ENCODE measurements at places on chromosomes 12 and 14.

DNA sequence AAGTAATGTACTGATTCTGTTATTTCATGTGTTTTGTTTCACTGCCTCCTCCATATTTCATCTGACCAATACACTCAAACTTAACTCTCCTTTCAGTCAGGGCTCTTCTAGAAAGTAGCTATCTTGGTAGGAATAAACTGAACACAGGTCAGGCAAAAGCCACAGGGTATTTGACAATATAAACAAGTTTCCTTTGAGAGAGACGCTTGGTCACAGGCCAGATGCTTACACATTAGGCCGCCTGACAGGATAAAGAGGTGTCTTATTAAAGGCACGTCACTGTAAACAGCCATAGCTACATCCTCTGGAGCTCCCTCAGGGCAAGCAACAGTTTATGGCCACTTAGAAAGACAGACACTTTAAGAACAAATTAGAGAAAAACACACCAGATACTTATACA lies 607.5 kb downstream of the SLC6A15 start:
- no peak for DNase-seq

- peak; percentile 44 for DNase-seq
Measured at GRCh38 chr12:93502802-93503623, 35.7 kb downstream of the MRPL42 start.

DNA sequence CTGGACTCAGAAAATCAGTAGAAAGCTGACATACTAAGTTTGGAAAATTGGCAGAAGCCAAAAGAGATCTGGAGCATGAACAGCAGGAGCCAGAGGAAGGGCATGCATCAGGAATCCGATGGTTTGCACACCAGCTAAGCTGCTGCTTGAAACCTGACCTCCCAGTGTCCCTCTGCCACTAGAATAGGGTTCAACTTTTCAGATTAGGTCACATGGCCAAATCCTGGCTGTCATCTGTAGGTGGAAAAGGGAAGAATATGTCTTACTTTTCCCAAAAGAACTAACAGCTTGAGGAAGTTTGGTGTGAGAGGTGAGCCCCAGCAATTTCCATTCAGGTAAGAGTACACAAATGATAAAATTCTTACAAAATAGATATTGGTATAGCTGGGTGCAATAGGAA lies 732.6 kb downstream of the RERGL start:
- DNase-seq: no peak

DNA sequence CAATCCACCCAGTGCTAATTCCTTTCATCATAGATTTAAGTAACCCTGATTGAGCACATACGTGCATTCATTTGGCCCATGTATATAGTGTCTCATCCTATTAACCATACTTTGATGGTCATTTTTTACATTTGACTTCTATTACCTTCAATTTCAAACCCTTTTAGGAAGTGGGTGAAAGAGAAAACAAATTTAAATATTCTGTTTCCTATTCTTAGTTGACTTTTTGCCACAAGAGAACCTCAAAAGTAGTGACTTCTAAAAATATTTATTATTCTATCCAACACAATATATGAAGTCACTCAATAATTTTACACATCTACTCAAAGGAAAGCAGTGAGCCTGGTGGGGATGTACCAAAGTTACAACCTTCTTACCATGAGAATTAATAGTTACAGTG lies 164.9 kb downstream of the CEP128 start:
- no peak for DNase-seq

- no peak for DNase-seq
Measured at GRCh38 chr12:82652071-82652470, 34.6 kb upstream of the TMTC2 start.

- DNase-seq: no peak
Measured at GRCh38 chr14:64095620-64096019, 198.6 kb downstream of the ESR2 start.

- no peak for DNase-seq
Measured at GRCh38 chr14:68222154-68222553, 402.6 kb downstream of the RAD51B start.

GRCh38 chr14:20328705-20329104 lies 4.4 kb downstream of the CCNB1IP1 start:
- DNase-seq: no peak

GRCh38 chr12:2415568-2415944 lies 362.8 kb downstream of the CACNA1C start:
- no peak for DNase-seq

- DNase-seq: peak; percentile 65
Measured at GRCh38 chr14:20857630-20858261, 33.4 kb upstream of the RNASE3 start.

DNA sequence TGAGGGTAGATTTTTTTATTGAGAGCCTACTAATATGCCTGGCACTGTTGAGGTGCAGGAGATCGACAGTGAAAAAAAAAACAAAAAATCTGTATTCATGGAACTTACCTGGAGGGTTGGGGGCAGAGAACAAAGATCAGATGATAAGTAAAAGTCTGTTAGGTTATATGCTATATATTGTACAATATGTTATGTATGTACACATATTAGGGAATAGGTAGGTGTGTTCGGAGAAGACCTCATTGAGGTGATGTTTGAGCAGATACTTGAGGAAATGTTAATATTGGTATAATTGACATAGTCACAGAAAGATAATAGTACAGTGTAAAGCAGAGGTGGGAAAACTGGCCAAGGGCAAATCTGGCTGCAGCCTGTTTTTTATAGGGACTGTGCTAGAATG lies 5.6 kb downstream of the ARF6 start:
- DNase-seq: no peak

DNA sequence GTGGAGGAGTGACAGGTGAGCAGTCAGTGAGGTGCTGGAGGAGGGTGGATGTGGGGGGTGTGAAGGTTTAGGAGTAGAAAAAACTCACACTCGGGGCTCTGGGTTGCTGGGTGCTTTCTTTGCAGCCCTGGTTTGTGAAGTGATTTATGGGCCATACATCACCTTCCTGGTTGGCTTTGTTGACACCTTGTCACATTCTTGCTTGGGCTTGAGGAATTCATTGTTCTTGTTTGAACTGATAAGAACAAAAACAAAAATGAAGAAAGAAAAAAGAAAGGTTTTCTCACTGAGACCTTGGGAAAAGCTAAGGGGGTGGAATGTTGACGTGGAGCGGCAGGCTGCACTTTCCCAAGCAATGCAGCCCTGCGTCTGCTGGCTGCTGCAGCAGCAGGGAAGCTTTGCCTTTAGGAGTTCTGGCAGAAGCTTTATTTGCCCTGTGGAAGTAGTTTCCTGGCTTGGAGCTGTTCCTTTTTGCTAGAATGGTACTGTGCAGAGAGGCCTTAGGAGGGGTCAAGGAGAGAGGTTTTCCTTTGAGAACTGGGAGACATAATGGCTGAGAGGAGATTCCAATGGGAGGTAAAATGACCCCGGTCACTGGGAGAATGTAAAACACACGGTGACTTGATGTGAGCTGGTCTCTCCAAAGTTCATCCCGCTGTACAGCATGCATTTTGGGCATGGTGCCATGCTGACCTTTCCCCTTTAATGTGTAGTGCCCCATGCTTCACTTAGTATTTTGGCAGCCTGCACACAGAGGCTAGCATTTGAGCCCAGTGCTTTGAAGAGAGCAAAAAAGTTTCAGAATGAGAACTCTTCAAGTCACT lies 52.8 kb downstream of the HMGA2 start:
- DNase-seq: no peak

- no peak for DNase-seq
Measured at GRCh38 chr12:58819345-58819744, 101.0 kb downstream of the LRIG3 start.

GRCh38 chr14:52878469-52878868 lies 72.4 kb downstream of the FERMT2 start:
- DNase-seq: no peak

- no peak for DNase-seq
Measured at GRCh38 chr14:52563120-52563519, 10.5 kb downstream of the GPR137C start.

GRCh38 chr14:40218282-40218941 lies 786.2 kb upstream of the FBXO33 start:
- DNase-seq: no peak

DNA sequence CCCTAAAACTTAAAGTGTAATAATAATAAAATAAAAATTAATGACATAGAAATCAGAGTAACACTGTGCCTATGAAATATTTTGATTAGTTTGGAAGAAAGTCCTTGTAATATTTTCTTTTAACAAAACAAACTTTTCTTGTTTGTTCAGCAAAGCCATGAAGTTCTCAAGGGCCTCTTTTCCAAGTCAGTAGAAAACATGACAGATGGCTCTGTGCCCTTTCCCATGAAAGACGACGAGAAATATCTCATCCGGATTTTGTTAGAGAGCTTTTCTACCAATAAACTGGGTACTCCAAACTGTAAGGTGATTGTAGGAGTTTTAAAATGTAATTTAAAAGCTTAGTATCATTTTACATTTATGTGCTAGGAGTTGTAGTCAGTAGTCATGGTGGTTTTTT lies 54.5 kb upstream of the ASPG start:
- DNase-seq: no peak

- DNase-seq: no peak
Measured at GRCh38 chr12:53427905-53428594, 4.4 kb downstream of the AMHR2 start.

DNA sequence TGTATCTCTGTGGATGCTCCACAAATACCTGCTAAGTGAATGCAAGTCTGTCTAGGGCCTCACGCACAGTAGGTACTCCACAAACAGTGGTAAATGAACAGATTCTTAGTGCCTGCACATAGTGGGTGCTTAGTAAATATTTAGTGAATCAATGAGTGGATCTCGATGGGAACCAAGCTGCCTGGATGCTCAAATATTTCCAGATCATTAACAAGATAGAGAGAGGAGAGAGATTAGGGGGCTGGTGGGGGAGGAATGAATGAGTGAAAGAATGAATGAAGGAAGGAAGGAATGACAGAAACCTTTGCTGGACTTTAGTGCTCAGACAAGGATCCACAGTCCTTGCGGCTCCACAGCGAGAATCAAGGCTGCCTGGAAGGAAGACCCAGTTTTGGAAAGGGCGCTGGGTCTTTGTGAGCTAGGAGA lies 118.2 kb downstream of the SCARB1 start:
- no peak for DNase-seq

- DNase-seq: no peak
Measured at GRCh38 chr14:104171895-104172294, 33.5 kb downstream of the KIF26A start.

- DNase-seq: no peak
Measured at GRCh38 chr12:98260276-98260675, 255.1 kb upstream of the TMPO start.

- DNase-seq: no peak
Measured at GRCh38 chr12:105805730-105806399, 332.9 kb downstream of the NUAK1 start.

DNA sequence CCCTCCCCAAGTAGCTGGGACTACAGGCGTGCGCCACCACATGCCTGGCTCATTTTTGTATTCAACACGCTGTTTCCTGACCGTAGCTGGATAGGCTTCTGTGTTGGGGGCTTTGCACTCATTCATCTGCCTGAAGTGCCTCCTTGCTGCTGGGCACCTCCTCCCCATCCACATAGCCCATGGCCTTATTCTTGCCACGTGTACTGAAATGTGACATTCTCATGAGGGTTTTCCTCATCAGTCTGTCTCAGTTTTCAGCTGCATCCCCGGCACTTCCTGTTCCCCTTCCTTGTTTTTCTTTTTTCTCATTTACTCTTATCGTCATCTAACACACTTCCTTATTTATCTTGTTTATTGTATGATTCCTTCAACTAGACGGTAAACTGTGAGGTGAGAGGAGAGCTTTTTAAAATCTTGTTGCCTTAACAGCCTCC lies 36.6 kb downstream of the RCOR1 start:
- no peak for DNase-seq

DNA sequence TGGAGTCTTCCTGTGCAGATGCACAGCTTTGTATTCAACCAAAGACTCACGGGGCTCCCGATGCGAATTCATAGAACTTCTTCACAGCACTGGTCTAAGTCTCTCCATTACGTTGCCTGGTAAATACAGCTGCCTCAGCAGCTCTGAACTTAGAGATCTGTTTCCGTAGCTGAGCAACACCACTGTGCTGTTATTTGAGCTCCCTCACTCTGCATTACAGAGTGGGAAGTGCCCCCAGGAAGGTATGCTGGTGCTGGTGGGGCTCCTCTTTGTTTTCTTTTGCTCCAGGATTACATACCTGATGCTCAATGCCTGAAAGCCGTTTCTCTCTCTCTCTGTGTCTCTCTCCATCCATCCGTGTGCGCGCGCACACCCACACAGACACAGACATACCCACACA lies 227.5 kb upstream of the RMST start:
- no peak for DNase-seq

- DNase-seq: no peak
Measured at GRCh38 chr14:95920769-95921438, 44.3 kb downstream of the TUNAR start.

DNA sequence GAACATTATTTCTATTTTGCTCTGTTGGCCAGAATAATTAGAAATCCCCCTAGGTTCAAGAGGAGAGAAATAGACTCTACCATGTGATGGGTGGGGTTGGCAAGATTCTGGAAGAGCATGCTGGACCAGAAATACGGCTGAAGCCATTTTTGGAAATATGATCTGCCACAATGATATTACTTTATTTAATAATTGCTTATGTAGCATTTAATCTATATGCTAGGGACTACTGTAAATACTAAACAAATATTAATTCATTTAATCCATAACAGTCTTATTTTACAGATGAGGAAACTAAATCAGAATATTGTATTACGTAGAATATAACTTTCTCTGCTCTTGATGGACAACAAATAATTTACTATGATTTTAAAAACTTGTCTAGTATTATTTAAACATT lies 193.7 kb downstream of the RAD51B start:
- DNase-seq: no peak

- peak; percentile 37 for DNase-seq
Measured at GRCh38 chr14:64760146-64760755, 56.0 kb downstream of the PLEKHG3 start.

DNA sequence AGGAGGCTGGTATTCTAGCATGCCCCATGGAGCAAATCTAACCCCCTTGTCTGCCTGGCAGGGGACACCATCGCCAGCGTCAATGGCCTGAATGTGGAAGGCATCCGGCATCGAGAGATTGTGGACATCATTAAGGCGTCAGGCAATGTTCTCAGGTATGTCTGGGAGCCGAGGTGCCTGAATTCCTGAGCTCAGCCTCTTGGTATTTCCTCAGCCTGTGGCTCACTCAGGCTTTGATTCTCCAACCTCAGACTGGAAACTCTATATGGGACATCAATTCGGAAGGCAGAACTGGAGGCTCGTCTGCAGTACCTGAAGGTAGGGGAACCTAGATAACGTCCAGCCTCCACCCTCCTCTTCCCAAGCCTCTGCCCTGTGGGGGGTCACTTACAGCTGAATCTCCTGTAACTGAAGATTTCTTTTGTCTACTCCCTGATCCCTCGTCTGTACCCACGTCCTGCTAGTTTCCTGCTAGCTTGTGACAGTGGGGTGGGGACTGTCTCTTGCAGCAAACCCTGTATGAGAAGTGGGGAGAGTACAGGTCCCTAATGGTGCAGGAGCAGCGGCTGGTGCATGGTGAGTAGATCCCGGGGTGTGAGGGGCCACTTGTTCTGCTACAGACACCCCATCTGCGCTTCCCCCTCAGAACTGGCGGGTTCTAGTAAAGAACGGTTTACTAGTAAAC lies 7.0 kb downstream of the TAMALIN start:
- DNase-seq: no peak

- DNase-seq: no peak
Measured at GRCh38 chr12:5437182-5437583, 5.3 kb downstream of the NTF3 start.
